Cardiac muscle cell (in vitro differentiated cells and primary cell): ENCODE measurements at places on chromosomes 2 and 18. TPM values are rescaled to one million over a fixed set of nuclear protein-coding genes. Genes with fewer than 3 reads are reported as not detected.

DNA sequence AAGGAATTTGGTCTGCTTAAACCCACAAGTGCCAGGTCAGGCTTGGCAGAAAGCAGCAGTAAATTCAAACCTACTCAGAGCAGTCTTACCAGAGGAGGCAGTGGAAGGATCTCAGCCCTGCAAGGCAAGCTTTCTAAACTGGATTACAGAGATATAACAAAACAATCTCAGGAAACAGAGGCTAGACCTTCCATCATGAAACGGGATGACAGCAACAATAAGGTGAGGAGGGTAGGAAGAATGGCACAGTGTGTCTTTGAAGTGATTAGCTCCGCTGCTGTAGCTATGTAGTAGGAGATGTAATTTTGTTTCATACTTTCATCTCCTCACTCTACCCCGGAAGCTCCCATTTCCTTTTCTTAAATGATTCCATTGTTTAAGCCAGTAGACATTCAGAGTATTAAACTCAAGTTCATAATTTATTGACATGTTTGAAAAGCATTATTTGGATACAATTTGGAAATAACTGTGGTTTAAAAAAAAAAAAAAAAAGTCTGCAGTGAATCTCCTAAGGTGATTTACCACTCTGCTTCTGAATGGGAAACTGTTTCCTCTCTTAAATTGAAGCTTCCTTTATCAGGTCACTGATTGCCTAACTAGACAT, 29.4 kb upstream of the DYSF start:
- DNase-seq = no peak
- no peaks in the 10 kb centered on the region for H3K27me3 ChIP-seq
- peak overlapping the region; percentile 40 for H3K27ac ChIP-seq
- H3K4me3 ChIP-seq = no peak overlapping the region
- H3K4me1 ChIP-seq = no peaks in the 10 kb centered on the region
- H3K36me3 ChIP-seq = peaks cover 62% of the 10 kb centered on the region

DNA sequence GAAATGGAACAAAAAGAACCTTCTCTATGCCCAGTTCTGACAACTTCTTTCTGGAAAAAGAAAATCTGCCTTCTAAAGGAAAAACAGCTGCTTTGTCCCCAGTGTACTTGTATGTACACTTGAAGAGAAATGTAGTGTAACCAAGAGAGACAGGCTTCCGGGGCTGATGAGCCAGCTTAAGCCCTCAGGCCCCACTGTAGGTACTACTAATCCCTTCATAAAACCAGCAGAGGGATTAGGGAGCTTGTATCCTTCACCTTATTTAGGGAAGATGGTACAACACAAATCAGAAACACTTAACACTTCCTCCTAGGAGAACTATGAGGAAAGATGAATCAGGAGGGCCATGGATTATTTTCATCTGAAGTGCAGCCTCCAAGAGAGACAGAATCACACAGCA, 18.8 kb upstream of the SUCLG1 start:
- H3K4me3 ChIP-seq = no peak overlapping the region
- no peaks in the 10 kb centered on the region for H3K36me3 ChIP-seq
- no peaks in the 10 kb centered on the region for H3K27me3 ChIP-seq
- H3K27ac ChIP-seq = no peak overlapping the region

- H3K4me1 ChIP-seq = no peaks in the 10 kb centered on the region
- DNase-seq = no peak
- no peaks in the 10 kb centered on the region for H3K36me3 ChIP-seq
- H3K27ac ChIP-seq = no peak overlapping the region
- no peak overlapping the region for H3K4me3 ChIP-seq
Measured at GRCh38 chr2:146853741-146854444, 990.9 kb upstream of the ACVR2A start.

DNA sequence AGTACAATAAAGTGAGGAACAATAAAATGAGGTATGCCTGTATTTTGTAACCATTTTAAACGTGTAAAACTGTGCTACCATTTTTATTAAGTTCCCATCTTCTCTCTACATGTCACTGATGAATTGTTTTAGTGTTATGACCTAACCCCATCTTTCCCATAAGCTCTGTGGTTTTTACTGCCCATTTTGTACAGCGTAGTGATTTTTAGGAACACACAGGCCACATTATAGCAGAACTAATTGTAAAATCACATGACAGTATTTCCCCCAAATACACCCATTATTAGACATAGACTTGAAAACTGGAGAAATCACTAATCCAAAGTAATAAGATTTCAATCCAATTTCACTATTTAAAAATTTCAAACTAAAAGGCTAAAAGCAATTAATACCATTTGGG, 130.7 kb downstream of the TMEM247 start:
- peaks cover 5% of the 10 kb centered on the region for H3K4me1 ChIP-seq
- H3K27me3 ChIP-seq = no peaks in the 10 kb centered on the region
- no peak for DNase-seq
- no peak overlapping the region for H3K4me3 ChIP-seq

GRCh38 chr2:71661782-71662181, 208.4 kb downstream of the DYSF start:
- no peaks in the 10 kb centered on the region for H3K4me1 ChIP-seq
- no peak overlapping the region for H3K4me3 ChIP-seq
- H3K36me3 ChIP-seq = peaks cover 2% of the 10 kb centered on the region
- no peak overlapping the region for H3K27ac ChIP-seq
- no peak for DNase-seq

GRCh38 chr2:181378491-181378890, 78.7 kb upstream of the ITGA4 start:
- no peak overlapping the region for H3K27ac ChIP-seq
- H3K36me3 ChIP-seq = no peaks in the 10 kb centered on the region
- H3K27me3 ChIP-seq = no peaks in the 10 kb centered on the region
- DNase-seq = no peak
- no peaks in the 10 kb centered on the region for H3K4me1 ChIP-seq

GRCh38 chr2:238130111-238130695, 8.3 kb upstream of the KLHL30 start:
- no peak overlapping the region for H3K4me3 ChIP-seq
- H3K36me3 ChIP-seq = no peaks in the 10 kb centered on the region
- H3K27ac ChIP-seq = no peak overlapping the region
- peaks cover 11% of the 10 kb centered on the region for H3K4me1 ChIP-seq
- H3K27me3 ChIP-seq = no peaks in the 10 kb centered on the region

Gene SCYGR4
- not detected in 2 replicates for total RNA-seq

GRCh38 chr2:17821080-17821479, 4.8 kb downstream of the MSGN1 start:
- H3K4me1 ChIP-seq = peaks cover 16% of the 10 kb centered on the region
- H3K27me3 ChIP-seq = no peaks in the 10 kb centered on the region
- peak overlapping the region; percentile 88 for H3K27ac ChIP-seq
- no peak overlapping the region for H3K4me3 ChIP-seq
- no peaks in the 10 kb centered on the region for H3K36me3 ChIP-seq

Gene GREB1L
- 5.2 and 7.8 TPM in 2 replicates for total RNA-seq

Gene TTC27
- 10.2 and 14.9 TPM in 2 replicates for total RNA-seq

Gene CYP27C1
- total RNA-seq = 1.5 and 1.6 TPM in 2 replicates
